Hippocampal formation (tissue), 2 donors: ENCODE measurements at places on chromosomes 1 and 21.

- no peak for DNase-seq
These were observed 27.1 kb downstream of the PTPRF start for GRCh38 chr1:43557744-43558245.

- DNase-seq, result no peak
These were observed 19.4 kb downstream of the LGALS8 start for GRCh38 chr1:236543065-236543669.

- DNase-seq, result no peak
These were observed 8.0 kb downstream of the MECR start for GRCh38 chr1:29222686-29223085.

- no peak for DNase-seq
These were observed 301.8 kb upstream of the DUSP10 start for GRCh38 chr1:222043444-222044292.

DNA sequence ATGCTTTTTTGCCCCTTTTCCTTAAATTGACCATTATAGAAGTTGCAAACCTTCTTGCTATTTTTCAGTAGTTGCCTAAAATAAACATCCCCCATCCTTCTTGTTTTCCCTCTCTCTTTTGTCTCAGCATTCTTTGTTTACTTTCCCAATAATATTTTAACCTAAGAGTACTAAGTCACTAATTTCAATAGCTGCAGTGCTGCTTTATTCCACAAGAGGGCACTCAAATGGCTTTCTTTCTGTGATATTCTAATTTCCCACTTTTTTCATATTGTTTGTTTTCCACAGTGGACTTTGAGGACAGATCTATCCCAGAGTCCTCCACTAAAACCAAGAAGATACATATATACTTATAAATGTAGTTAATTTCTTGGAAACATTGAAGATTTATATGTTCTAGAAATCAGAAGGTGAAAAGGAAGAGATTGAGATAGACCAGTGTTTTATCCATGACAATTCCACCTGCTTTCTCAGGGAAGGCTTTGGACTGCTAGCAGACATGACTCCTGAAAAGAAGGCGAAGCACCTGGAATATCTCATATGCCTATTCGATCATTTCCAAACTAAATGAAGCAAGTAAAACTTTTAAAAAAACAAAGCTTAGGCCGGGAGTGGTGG, 104.8 kb upstream of the GRIK1 start:
- DNase-seq, result no peak

DNA sequence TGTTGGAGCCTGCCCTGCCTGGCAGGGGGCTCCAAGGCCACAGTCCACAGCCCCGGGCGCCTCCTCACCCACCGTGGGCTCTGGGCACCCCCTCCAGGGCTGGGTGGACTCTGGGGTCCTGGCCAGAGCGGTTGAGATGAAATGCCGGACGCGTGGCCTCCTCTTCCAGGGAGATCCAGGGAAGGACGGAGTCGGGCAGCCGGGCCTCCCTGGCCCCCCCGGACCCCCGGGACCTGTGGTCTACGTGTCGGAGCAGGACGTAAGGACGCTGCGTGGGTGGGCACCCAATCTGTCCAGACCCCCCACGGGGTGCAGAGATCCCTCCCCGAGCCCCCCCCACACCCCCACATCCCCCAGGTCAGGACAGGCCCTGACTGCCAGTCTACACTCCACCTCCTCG, 51.2 kb downstream of the SLC19A1 start:
- no peak for DNase-seq

DNA sequence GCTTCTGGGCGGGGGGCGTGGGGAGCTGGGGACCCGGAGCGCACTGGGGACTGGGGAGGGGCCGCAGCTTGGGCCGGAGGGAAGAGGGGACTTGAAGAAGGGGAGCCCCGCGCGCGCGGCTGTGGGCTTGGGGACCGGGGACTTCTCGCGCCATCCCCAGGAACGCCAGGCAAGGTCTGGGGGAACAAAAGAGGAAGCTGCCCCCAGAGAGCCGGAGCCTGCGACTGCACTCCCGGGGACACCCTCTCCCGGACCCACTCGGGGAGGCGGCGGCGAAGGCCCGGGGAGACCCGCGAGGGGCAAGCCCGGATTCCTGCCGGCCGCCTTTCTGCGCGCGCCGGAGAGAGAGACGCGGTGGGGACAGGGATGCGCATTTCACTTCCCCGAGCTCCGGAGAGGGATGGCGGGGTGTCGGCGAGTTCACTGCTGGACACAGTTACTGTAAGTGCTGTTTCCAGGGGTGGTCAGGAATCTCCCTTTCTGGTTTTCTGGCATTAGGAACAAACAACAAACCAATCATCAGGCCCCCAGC, 732 bp downstream of the ABCG1 start:
- DNase-seq, result no peak

- no peak for DNase-seq
These were observed 32.1 kb downstream of the FOXD2 start for GRCh38 chr1:47469910-47470309.

DNA sequence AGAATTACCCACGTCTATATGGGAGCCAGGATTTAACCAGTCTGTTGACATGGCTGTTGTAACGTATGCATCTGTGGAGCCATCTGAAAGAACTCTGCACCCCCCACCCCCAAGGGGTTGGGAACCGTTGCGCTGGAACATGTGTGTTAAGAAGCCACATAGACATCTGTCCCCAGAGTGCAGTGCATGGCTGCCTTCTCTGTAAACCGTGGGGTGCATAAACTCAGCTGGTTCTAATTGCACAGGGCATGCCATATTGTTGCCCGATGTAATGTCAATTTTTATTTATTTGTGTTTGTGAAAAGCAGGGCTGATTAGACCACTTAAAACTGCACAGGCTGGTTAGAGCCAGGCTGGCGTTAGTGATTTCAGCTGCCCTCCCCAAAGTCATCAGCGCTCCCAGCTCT, 70.1 kb upstream of the ROR1 start:
- no peak for DNase-seq

GRCh38 chr1:30819244-30819571, 61.6 kb upstream of the LAPTM5 start:
- no peak for DNase-seq

DNA sequence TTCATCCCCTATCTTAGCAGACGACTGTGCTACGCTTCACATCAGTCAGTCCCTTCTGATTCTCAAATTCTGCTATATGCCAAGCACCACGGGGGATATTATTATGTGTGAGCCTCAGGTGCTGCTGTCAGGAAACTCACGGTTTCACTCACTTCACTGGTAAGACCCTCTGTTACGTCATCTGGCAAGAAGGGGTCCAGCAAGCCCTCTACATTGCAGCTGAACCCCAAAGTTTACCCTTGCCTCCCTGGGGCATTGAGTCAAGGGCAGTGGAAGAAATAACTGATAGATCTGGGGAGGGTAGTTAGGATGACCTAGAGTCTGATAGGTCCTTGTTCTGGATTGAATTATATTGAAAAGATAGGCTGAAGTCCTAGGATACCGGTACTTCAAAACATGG, 237.4 kb downstream of the RRAGC start:
- DNase-seq, result no peak

- DNase-seq, result no peak
These were observed 25.7 kb upstream of the VPS13D start for GRCh38 chr1:12204140-12204539.

- DNase-seq, result no peak
These were observed 36.9 kb upstream of the PADI2 start for GRCh38 chr1:17156108-17156507.

GRCh38 chr1:51515312-51515960, 3.6 kb downstream of the EPS15 start:
- no peak for DNase-seq

- DNase-seq, result no peak
These were observed 601.0 kb downstream of the NUF2 start for GRCh38 chr1:163922743-163923201.

GRCh38 chr1:212595787-212596714, 12.5 kb upstream of the ATF3 start:
- no peak for DNase-seq

- DNase-seq, result no peak
These were observed 7.9 kb downstream of the THBS3 start for GRCh38 chr1:155199792-155200191.
